ENCODE measurements at places on chromosomes 16 and 17.

- peak; percentile 41 for DNase-seq
Observed at GRCh38 chr17:16040710-16041251, 41.2 kb downstream of the TTC19 start.

- DNase-seq, result no peak
Observed at GRCh38 chr17:76261421-76262215, 3.5 kb upstream of the UBALD2 start.

DNA sequence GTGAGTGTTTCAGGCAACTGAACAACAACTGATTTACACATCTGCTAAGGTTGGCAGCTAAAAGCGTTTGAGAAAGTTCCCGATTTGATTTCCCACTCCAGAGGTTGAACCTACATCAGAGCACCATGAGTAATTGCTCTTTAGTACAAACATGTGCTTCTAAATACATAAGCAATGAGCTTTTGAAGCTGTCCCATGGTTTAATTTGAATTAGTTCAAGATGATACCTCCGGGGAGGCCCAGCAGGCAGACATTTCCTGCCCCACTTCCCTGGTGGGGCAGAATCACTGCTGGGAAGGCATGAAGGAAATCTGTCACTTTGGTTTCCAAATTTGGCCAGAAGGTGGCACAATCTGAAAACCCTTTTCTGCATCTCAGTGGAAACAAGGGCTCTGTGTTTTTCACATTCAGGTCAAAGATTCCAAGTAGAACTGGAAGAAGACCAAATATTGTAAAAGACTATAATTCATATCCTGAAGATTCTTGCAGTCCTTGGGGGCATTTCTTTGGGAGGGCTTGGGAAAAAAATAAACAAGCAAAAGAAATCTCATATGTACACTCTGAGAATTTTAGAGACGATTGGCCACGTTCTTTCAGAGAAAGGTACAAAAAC lies 176.2 kb upstream of the FAM20A start:
- DNase-seq, result peak; percentile 83

- no peak for DNase-seq
Observed at GRCh38 chr16:88686062-88686438, 257 bp downstream of the SNAI3 start.

DNA sequence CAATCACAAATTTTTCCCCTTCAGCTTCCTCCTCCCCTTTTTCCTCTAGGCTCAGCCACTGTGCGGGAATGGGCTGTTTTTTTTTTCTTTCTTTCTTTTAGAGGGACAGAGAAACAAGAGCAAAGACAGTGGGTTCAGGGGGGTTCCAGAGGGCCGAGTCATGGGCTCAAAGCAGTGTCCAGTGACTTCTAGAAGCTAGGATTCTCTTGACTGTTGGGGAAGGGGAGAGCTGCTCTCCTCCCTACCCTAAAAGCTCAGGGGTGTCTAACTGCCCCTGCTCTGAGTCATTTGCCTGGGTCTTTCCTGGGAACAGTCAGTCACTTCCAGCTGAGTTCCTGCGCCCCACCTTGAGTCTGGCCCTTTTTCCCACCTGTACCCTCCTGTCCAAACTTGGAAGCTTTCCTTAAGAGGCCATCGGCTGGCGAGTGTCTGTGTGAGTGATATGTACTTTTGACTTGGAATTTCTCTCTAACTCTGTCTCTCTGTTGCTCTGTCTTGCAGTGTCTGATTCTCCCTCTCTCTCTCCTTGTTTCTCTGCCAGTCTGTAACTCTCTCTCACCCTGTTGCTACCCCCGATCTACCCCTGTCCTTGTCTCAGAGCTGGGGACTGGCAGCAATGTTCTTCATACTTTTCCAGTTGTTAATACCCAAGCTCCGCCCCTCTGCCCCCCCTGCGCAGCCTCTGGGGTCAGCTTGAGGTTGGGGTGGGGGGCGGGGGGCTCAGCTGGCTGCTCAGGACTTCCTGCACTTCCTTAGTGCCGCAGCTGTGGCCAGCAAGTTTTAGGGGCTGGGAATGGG lies 2.4 kb downstream of the THRA start:
- DNase-seq, result peak; percentile 36

GRCh38 chr17:33202021-33202420 lies 91.1 kb downstream of the ASIC2 start:
- no peak for DNase-seq

GRCh38 chr16:88790312-88791211 lies 5.5 kb upstream of the PIEZO1 start:
- no peak for DNase-seq

Measured in fibroblast of villous mesenchyme (primary cell).